Aorta (tissue), 5 donors: ENCODE measurements at places on chromosomes 6 and 20. TPM values are rescaled to one million over a fixed set of nuclear protein-coding genes. Genes with fewer than 3 reads are reported as not detected.

Gene PRICKLE4
- 8.8 TPM for total RNA-seq

Gene BPIFB2
- total RNA-seq: not detected

Gene AVP
- not detected for total RNA-seq

Gene KCTD20
- total RNA-seq: 70.6 TPM

Gene TREML1
- total RNA-seq: 1.7 TPM

Gene LAMA4
- 150 TPM for total RNA-seq

GRCh38 chr6:103979308-103979707, 880.4 kb downstream of the HACE1 start:
- H3K27me3 ChIP-seq: no peaks in the 10 kb centered on the region
- no peaks in the 10 kb centered on the region for H3K4me1 ChIP-seq
- H3K4me3 ChIP-seq: no peak overlapping the region
- no peak overlapping the region for H3K27ac ChIP-seq

- H3K36me3 ChIP-seq: no peaks in the 10 kb centered on the region
- no peak for DNase-seq
- no peak overlapping the region for H3K27ac ChIP-seq
Measured at GRCh38 chr20:35225319-35226125, 968 bp upstream of the MMP24 start.

DNA sequence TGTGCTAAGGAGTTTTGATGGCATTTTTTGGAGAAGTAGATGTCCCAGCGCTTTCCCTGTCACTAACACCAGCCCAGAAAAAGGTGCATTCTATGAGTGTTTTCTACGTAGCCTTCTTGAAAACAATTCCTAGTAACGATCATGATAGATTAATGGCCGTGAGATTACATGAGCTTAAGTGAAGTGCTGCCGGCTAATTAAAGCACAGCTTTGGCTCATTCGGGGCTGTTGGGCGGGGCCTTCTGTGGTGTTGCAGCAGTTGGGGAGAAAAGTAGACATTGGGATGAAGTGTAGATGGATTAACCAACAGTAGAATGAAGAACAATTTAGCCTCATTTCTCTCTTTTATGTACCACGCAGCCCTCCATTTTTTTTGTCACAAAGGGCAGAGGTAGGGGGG, 20.8 kb upstream of the TRAF3IP2 start:
- no peaks in the 10 kb centered on the region for H3K36me3 ChIP-seq
- no peaks in the 10 kb centered on the region for H3K4me1 ChIP-seq
- peak overlapping the region; percentile 56 for H3K27ac ChIP-seq
- peaks cover 2% of the 10 kb centered on the region for H3K27me3 ChIP-seq
- DNase-seq: no peak
- H3K4me3 ChIP-seq: no peak overlapping the region

GRCh38 chr6:149061930-149062329, 255.6 kb upstream of the TAB2 start:
- H3K27me3 ChIP-seq: no peaks in the 10 kb centered on the region
- H3K27ac ChIP-seq: no peak overlapping the region
- DNase-seq: no peak
- H3K4me3 ChIP-seq: no peak overlapping the region
- peaks cover 4% of the 10 kb centered on the region for H3K4me1 ChIP-seq
- H3K36me3 ChIP-seq: no peaks in the 10 kb centered on the region

DNA sequence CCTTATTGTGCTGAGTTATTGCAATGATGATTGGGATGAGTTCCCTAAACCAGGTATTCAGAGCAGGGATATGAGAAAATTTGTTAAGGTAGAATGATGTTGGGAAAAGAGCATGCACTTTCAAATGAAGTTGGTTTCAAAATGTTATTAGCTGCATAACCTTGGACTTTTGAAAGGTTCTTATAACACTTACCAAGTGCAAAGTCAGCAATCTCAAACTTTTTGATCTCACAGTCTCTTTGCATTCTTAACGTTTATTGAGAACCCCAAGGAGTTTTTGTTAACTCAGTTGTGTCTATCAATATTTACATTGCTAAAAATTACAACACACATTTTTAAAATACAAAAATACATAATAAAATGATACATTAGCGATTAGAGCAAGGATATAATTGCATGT, 802.4 kb downstream of the PHF3 start:
- H3K4me1 ChIP-seq: no peaks in the 10 kb centered on the region
- no peak for DNase-seq
- no peak overlapping the region for H3K27ac ChIP-seq
- no peaks in the 10 kb centered on the region for H3K27me3 ChIP-seq
- H3K4me3 ChIP-seq: no peak overlapping the region
- no peaks in the 10 kb centered on the region for H3K36me3 ChIP-seq

GRCh38 chr6:6191476-6191875, 129.0 kb downstream of the F13A1 start:
- DNase-seq: no peak
- no peaks in the 10 kb centered on the region for H3K36me3 ChIP-seq
- no peaks in the 10 kb centered on the region for H3K4me1 ChIP-seq
- peaks cover 2% of the 10 kb centered on the region for H3K27me3 ChIP-seq
- no peak overlapping the region for H3K4me3 ChIP-seq

- H3K36me3 ChIP-seq: no peaks in the 10 kb centered on the region
- H3K27me3 ChIP-seq: no peaks in the 10 kb centered on the region
- no peak overlapping the region for H3K27ac ChIP-seq
Measured at GRCh38 chr20:59752704-59753460, 148.5 kb downstream of the PHACTR3 start.

DNA sequence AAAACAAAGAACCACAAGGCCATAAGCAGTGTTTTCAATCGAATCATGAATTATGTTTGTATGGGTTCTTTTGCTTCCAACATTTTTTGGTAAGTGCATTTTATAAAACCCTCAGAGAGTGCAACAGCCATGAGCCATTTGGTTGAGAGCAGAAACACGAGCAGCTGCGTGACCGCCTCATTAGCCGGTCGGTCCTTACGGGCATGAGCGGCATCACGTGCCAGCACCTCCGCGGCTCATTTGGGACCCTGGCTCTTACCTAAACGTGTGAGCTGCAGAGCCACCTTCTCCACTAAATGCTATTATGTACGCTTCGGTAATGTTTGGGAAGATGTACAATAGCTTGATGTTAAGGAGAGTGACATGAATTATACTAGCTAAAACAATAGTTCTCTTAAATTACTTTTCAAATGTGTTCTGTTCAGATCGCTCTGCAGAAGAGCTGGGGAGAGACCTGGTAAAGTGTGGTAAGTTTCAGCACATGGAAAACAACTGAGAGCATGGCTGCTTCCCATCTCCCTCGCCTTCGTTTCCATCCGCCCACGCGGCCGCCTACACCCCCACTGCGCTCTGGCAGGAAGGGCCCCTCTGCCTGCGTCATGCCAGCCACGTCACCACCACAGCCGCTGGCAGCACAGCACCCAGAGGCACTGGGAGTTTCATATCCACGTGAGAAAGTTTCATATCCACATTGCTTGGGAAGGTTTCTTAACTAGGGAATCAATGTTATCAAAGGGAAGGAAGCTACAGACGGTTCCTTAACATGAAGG, 23.7 kb upstream of the PDE10A start:
- no peaks in the 10 kb centered on the region for H3K4me1 ChIP-seq
- no peak overlapping the region for H3K27ac ChIP-seq
- no peak for DNase-seq
- H3K27me3 ChIP-seq: no peaks in the 10 kb centered on the region
- H3K36me3 ChIP-seq: no peaks in the 10 kb centered on the region

DNA sequence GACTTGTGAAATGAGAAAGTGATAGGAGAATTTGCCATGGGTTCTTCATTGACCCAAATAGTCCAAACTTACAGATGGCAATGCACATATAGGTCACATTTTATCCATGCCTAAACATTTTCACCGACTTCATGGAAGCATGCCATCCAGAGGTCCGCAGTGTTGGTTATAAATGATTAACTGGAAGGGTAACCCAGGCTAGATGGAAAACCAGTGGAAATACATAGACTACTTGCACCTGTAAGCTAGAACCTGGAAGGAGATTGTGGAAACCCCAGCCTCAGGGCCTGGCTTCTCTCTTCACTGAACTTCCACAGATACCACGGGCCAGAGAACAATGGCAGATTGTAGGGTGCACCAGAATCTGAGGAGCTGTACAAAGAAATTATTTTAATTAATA, 103.8 kb upstream of the SYNDIG1 start:
- H3K36me3 ChIP-seq: no peaks in the 10 kb centered on the region
- H3K4me3 ChIP-seq: no peak overlapping the region
- H3K27ac ChIP-seq: no peak overlapping the region
- DNase-seq: no peak
- no peaks in the 10 kb centered on the region for H3K27me3 ChIP-seq

DNA sequence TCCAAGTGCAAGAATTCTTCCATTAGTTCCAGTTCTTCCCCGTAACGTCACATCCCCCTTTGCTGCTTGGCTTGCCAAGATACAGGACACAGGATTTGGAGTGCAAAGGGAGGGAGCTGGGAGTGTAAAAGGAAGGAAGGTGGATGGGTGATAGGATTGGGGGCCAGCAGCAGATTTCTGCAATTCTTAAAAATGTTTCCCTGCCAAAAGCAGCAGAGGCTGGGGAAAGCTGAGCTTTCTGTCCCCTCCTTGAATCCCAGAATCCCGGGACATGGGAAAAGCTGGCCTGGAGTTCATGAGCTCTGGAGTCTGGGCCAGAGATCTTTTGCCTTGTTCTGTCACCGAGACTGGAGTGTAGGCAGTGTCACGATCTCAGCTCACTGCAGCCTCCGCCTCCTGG, 60.0 kb upstream of the EPB41L1 start:
- no peak overlapping the region for H3K4me3 ChIP-seq
- no peaks in the 10 kb centered on the region for H3K36me3 ChIP-seq
- H3K27me3 ChIP-seq: no peaks in the 10 kb centered on the region

- no peak for DNase-seq
- no peaks in the 10 kb centered on the region for H3K4me1 ChIP-seq
- H3K27ac ChIP-seq: no peak overlapping the region
Measured at GRCh38 chr20:43667341-43668132, 623 bp downstream of the MYBL2 start.

DNA sequence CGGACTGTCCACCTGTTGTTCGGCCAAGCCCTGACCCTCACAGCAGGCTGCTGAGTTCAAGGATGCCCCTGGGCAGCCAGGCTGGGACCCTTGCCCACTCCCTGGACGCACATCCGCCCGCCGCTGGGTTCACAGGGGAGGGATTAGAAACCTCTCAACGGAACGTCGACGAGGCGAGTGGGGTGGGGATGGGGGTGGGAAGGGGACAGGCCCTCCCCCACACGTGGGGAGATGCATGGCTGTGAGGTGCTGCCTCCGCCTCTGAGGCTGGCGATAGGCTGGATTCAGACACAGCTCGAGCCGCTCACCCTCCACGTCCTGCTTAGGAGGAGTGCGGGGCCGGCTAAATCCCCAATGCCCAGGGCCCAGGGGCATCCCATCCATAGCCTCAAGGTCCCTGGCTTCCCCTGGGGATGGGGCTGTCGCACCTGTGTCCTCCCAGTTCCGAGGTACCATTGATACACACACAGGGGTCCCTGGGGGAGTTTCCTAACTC, 90.6 kb upstream of the BHLHE23 start:
- H3K36me3 ChIP-seq: no peaks in the 10 kb centered on the region
- H3K4me1 ChIP-seq: no peaks in the 10 kb centered on the region
- no peaks in the 10 kb centered on the region for H3K27me3 ChIP-seq
- DNase-seq: peak; percentile 55

DNA sequence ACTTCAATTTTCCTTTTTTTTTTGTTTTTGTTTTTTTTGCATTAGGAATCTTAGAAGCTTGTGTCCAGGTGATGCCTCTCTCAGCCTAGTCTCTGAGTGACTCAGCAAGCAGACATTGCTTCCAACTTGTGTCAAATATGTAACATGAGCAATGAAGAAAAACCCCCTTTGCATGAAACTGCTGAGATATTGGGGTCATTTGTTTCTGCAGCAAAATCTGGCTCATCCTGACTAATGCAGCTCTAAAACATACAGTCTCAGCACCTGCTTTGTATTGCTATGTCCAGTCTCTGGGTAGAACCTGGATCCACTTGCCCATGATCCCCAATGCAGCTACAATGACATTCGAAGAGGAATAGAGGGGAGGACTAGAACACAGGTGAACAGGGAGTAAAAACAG, 55.7 kb upstream of the LRFN2 start:
- no peaks in the 10 kb centered on the region for H3K4me1 ChIP-seq
- no peak for DNase-seq
- H3K27me3 ChIP-seq: no peaks in the 10 kb centered on the region
- H3K27ac ChIP-seq: no peak overlapping the region
- no peaks in the 10 kb centered on the region for H3K36me3 ChIP-seq

GRCh38 chr20:709423-709822, 33.8 kb upstream of the SCRT2 start:
- no peaks in the 10 kb centered on the region for H3K36me3 ChIP-seq
- H3K27me3 ChIP-seq: no peaks in the 10 kb centered on the region
- H3K4me1 ChIP-seq: no peaks in the 10 kb centered on the region
- no peak overlapping the region for H3K4me3 ChIP-seq

DNA sequence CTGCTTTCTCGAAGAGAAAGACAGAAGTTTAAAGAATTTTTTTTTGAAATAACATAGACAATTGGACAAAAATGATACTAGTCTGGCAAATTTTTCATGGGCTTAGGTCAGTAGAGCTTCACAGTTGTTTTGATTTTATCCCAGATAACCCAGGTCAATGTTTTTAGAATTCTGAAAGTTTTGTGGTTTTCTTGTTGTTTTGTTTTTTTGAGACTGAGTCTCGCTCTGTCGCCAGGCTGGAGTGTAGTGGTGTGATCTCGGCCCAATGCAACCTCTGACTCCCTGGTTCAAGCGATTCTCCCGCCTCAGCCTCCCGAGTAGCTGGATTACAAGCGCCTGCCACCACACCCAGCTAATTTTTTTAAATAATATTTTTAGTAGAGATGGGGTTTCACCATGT, 22.8 kb downstream of the KIF13A start:
- no peaks in the 10 kb centered on the region for H3K27me3 ChIP-seq
- no peak overlapping the region for H3K4me3 ChIP-seq
- peaks cover 7% of the 10 kb centered on the region for H3K4me1 ChIP-seq
- DNase-seq: no peak
- H3K27ac ChIP-seq: peak overlapping the region; percentile 81
- H3K36me3 ChIP-seq: no peaks in the 10 kb centered on the region

- H3K27ac ChIP-seq: no peak overlapping the region
- DNase-seq: no peak
- H3K4me3 ChIP-seq: no peak overlapping the region
- no peaks in the 10 kb centered on the region for H3K27me3 ChIP-seq
- H3K36me3 ChIP-seq: no peaks in the 10 kb centered on the region
Measured at GRCh38 chr20:5608104-5608441, 142.1 kb upstream of the SHLD1 start.

DNA sequence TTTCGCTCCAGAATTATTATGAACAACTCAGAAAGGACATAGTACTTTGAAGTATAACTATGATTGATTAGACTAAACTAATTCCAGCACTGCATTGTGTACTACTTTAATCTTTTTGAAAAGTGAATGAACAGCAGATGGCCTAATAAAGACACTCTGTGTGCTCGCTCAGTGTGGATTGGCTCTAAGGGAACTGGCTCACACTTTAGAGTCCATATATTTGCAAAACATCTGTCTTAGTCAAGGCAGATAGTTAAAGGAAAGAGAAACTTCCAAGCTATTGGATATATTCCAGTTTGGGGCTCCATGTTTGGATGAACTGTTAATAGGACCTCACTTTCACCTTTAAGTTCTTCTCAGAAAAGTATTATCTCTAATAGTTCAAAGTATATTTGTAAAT, 218.9 kb downstream of the EYA4 start:
- DNase-seq: no peak
- no peak overlapping the region for H3K27ac ChIP-seq
- no peaks in the 10 kb centered on the region for H3K36me3 ChIP-seq
- H3K27me3 ChIP-seq: no peaks in the 10 kb centered on the region
- no peak overlapping the region for H3K4me3 ChIP-seq
- H3K4me1 ChIP-seq: no peaks in the 10 kb centered on the region

- no peak overlapping the region for H3K4me3 ChIP-seq
- no peak overlapping the region for H3K27ac ChIP-seq
- no peaks in the 10 kb centered on the region for H3K4me1 ChIP-seq
- DNase-seq: no peak
Measured at GRCh38 chr6:74731931-74732330, 473.9 kb downstream of the COL12A1 start.
